ENCODE measurements at places on chromosomes 16 and 17.

- DNase-seq, result peak; percentile 28
These were observed 15.7 kb downstream of the CAVIN1 start for GRCh38 chr17:42407289-42407836.

DNA sequence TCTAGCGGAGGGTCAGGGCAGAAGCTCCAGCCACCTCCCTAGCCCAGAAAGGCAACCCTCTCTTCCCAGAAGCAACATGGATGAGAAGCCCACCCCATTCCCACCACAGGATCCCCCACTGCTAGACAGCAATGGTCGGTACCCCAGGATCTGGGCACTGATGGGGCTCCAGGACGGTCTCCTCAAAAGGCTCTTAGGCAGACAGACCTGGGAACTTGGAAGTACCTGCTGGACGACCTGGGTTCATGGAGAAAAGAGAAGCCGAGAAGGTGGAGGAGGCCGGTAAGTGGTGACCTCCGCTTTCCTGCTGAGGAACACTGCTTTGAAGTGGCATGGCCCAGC, 96.6 kb downstream of the TBC1D16 start:
- no peak for DNase-seq

DNA sequence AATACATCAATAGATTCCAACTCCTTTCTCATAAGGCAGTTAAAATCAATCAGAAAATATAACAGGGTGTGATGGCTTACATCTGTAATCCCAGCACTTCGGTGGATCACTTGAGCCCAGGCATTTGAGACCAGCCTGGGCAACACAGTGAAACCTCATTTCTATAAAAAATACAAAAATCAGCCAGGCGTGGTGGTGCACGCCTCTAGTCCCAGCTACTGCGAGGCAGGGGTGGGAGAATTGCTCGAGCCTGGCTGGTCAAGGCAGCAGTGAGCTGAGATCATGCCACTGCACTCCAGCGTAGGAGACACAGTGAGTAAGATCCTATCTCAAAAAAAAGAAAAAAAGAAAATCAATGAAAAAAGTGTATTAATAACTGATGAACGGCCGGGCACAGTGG, 258.6 kb downstream of the NTN1 start:
- DNase-seq, result no peak

GRCh38 chr17:39018267-39019134, 51.3 kb upstream of the FBXO47 start:
- DNase-seq, result no peak

DNA sequence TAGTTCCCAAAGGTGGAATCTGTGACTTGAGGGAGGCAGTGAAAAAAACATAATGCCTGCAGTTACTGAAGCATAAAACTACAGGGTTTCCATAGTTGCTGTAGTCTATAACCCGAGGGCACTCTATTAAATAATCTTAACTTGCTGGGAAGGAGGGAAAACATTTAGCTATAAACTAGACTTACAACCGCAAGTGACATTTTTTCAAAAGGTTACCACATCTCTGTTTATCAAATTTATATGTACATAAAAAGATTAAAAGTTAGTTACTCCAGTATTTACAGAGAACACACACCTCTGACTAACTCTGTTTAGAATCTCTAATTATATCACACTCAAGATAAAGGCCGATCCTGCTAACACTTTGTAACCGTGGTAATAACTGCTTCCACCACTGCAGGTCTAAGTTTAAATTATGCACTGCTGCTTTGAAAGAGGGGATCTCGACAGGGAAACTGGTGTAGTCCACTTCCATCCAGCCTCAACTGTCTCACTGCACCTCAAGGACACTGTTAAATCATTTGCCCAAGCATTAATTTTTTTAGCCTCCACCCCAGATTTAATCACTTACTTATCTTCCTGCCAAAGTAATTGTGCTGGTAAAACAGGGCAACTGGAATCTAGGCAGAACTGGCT, 14.6 kb downstream of the KCNJ16 start:
- no peak for DNase-seq

- no peak for DNase-seq
These were observed 37.8 kb downstream of the CACNG1 start for GRCh38 chr17:67082107-67082506.

GRCh38 chr16:85064186-85064585, 36.6 kb downstream of the KIAA0513 start:
- DNase-seq, result no peak

GRCh38 chr17:68314916-68315535, 23.7 kb downstream of the ARSG start:
- DNase-seq, result no peak

DNA sequence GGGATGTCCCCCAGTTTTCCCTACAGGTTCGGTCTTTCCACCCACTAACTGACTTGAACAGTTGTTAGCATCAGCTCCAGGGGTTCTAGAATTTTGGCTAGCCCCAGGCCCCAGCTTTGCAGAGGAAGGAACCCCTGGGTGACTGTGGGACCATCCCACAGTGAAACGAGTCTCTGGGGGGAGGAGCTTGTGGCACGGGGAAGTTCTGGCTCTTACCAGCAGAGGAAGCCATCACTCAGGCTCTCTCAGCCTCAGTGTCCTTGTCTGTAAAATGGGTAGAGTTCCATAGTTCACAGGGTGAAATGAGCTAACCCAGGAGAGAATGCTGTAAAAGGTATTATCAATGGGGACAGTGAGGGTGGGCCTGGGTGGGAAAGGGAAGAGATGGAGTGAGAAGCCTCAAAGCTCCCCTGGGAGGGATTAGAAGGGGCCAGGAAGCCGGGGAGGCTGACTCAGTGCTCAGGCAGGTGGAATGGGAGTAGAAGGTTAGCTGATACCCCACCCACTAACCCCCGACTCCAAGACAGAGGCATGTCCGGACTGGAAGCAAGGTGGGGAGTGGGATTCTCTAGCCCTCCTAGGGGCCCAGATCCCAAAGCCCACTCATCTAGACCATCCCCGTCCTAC, 30.9 kb upstream of the CDC42EP4 start:
- no peak for DNase-seq

- no peak for DNase-seq
These were observed 230.8 kb downstream of the TANC2 start for GRCh38 chr17:63196772-63197335.

DNA sequence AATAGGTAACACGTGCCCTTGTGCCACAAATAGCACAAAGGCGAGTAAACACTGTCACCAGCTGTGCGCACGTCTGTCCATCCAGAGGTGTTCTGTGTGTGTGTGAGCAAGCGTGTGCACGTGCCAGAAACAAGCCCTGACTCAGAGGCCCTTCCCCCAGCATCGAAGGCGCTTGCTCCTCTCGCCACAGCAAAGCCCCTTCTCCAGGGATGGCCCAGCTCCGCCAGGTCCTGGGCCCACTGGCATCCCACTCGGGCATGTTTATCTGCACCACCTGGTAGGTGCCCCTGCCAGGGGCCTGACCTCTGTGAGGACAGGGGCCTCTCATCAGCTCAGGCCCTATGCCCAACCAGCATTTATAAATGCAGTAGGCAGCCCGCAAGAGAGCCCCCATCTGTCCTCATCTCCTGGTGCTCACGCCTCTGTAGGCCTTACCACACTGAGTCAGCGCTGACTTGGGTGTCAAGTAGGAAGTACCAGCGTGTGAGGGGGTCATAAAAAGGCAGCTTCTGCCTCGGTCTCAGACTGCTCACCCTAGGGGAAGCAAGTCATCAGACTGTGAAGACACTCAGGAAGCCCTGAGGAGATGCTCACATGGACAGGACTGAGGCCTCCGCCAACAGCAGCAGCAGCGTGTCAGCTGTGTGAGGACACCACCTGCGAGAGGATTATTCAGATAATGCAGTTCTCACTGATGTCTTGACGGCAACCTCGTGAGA, 10.8 kb downstream of the TMEM235 start:
- no peak for DNase-seq

DNA sequence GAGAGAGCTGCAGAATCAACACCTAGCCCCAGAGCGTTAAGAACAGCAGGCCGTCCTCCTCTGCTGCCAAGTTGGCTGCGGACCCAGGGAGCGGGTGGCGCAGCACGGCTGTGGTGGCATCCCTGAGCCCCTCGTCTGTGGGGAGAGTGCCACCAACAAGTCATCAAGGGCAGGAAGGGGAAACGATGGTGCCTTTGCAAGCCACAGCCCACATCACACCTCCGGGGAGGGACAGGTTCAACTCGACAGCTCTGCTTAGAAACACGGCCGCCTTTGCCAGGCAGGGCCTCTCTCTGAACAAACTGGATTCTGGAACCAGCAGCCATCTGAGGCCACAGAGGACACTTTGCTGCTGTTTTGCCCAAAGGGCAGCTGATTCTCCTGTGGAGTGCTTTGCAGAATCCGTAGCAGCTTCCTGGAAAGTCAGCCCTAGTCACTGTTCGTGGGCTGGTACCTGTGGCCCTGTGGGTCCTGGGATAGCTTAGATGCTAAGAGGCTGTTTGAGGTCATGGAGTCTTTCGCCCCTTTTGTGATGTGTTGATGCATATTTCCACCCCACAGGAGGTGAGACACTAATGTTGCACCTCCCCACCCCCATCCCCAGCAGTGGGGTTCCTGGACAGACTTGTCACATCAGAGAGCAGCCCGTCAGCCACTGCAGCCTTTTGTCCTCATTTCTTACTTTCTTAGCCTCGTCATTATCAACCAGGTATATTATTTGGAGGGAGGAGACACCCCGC, 270.6 kb downstream of the CPPED1 start:
- peak; percentile 21 for DNase-seq

DNA sequence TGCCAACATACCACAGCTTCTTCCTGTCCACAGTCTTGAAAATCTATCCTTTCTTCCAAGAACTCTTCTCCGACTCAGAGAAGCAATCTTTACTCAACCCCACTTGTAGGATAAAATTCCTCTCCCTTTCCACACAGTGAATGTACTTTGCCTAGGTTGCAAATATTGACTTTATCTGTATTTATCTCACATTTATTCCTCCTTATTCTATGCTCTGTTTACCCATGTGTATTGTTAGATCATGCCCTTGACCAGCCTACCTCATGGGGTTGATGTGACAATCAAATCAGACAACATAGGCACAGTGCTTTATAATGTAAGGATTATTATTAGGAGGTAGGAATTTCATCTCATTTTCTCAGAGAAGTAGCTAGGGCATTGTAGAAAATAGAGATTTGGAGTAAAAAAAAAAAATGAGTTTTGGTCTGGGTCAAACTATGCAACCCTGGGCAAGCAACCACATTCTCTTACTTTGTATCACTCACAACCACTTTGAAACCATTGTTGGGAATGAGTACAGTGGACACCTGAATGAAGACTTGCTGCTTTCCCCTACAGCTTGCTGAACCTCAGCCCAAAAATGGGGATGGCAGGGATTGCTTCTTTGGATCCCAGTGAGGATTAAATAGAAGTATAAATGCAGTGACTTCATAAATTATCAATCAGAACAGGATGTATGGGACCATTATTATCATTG, 9.1 kb upstream of the SLC35B1 start:
- DNase-seq, result no peak

DNA sequence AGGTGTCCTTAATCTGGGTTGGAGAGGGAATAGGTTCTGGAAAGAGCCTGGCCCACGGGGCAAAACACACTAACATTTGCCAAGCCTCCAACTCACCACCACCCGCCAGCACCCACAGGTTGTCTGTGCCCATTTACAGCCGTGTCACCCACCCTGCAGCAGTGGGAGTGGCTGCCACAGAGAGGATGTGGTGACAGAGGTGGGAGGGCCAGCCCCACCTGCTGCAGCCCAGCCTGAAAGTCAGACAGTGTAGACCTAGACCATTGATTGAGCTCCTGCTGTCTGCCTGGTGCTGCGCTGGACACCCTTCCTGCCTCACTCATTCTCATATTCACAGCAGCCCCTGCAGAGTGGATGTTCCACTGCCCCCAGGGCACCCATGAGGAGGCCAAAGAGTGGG, 44.7 kb downstream of the IL21R start:
- no peak for DNase-seq

- DNase-seq, result peak; percentile 73
These were observed 8.3 kb downstream of the MRPL28 start for GRCh38 chr16:361872-362701.

- DNase-seq, result no peak
These were observed 13.3 kb downstream of the PROCA1 start for GRCh38 chr17:28698253-28698941.

DNA sequence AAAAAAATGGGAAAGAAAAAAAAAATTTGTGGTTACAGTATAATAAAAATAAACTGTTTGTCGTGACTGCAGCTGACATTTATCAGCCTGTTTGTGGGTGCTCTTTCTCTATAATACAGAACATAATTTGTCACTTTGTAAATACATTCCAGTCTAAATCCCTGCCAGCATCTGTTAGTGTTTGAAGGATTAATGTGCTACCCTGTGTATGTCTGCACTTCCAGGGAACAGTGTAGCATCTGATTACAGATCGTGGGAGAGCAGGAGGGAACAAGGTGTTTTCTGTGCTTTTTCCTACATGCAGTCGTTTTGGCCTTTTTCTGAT, 265.1 kb downstream of the WWOX start:
- DNase-seq, result no peak

GRCh38 chr17:53093391-53093790, 729.3 kb upstream of the KIF2B start:
- no peak for DNase-seq

DNA sequence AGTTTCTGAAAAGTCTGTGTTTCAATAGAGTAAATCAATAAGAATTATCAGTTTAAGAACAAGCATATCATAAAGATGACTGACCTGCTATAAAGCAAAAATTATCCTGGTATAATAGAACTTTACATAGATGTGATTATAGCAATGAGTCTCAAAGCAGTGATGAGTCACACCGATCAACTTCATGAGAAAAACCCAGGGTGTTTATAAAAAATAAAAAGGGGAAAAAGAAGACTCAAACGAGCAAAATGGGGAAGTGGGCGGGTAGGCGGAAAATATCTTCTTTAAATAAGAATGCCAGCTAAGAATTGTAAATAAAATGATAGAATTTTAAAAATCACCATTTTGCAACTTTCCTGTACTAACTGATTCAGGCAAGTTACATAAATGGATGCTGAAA, 46.8 kb downstream of the BRIP1 start:
- no peak for DNase-seq

DNA sequence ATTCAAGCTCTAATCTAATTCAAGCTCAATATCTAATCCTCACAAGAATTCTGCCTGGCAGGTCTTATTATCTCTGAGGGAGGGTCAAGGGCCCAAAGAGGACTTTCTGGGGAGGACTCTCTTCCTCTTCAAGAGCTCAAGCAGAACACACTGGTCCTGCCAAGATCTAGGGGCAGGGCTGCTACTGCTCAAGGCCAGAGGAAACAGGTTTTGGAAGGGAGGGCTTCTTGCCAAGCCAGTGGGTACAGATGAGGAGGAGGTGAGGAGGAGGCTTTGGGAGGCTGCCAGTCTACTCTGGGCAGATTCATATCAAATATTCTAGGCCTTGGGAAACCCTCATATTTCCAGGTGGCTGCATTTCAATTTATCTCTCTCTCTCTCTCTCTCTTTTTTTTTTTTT, 51.8 kb upstream of the IL34 start:
- no peak for DNase-seq

DNA sequence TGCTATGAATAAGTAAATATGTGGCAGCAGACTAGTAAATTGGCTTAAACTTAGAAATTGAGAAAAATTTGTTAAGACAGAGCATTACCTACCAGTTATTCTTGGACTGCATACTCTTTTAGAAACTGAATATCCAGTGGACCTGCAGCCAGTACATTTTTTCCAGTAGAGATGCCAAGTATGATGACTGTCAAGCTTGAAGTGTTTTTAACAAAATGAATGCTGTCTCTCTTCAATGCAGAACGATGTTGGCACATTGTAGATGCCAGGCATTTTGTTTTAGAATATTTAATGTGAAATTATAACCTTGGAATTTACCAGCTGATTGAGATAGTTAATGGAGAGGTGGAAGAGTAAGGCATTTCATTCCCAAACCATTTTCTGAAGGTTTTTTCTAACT, 52.5 kb downstream of the NFAT5 start:
- DNase-seq, result no peak
